ENCODE measurements at places on chromosomes 1 and 21.

GRCh38 chr1:213104604-213105003, 53.6 kb downstream of the RPS6KC1 start:
- no peak for DNase-seq

- DNase-seq, result no peak
Observed at GRCh38 chr1:49102752-49103151, 326.1 kb upstream of the BEND5 start.

DNA sequence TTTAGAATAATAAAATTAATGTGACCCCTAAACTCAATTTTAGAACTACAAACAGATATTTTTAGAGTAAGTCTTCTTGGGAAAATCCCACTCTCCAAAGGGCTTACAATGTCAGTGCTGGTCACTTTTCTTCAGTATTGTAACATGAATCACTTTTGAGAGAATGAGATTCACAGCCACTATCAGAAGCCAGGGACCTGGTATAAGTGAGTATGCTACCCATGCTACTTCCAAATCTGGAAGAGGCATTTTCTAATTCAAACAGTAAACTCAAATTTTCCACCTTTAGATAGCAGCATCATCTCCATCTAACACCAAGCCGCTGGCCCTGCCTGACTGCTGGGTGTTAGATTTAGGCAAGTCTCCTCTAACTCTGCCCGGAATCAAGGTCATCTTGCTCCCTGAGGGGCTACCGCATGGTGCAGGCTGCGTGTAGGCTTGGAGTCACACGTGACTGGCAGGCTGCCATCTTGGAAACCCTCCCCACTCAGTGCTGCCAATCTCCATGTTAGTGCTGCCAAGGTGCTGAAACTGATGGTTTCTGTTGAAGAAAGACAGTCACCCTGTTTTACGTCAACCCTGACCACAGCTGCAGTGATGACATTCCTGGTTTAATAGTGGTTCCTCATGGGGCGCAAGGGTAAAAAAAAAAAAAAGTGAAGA, 882.9 kb upstream of the B3GALT2 start:
- DNase-seq, result no peak

DNA sequence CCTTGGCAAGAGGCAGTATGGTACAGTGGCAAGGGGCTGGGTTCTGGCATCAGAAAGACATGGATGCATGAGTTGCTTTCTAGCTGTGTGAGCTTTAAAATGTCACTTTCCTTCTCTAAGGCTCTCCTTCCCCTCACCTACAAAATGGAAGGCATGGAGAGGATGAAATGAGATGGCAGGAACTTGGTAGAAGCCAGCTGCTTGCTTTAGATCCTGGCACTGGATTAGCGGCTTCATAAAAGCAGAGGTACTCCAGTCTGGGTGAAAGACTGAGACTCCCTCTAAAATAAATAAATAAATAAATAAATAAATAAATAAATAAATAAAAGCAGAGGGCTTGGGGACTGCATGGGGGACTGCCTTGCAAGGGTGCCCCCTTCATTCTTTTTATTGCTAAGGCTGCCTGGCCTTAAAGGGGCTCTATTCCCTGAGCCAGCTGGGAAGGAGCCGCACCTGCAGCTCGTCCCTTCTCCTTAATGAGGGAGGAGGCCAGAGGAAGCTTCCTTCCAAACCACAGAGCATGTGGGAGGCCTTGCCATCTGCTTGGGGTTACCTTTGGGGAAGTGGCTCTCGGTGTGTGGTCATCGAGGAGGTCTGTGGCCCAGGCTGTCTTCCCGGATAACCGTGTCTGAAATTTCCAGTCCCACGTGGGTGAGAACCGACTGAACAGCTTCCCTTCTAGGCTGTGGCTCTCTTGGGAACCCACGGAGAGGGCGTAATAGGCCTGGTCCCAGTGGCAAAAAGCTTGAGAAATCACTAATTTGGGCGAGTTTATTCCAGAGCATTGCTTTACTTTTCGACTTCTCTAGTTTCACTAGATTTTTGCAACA, 2.0 kb upstream of the ATP13A2 start:
- no peak for DNase-seq

DNA sequence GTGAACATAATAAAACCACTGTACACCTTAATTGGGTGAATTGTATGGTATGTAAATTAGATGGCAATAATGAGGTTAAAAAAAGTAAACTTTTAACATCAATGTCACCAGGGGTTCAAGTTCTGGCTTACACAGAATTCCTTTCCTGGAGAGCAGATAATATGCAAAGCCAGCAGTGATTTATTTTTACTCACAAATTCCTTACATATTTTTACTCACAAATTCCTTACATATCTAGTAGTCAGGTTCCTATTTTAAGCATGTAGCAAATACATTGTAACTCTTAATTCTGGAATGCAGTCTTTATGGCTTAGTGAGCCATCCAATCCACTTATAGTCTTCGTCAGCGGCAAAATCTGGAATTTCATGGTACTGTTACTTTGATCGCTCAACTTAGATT, 1.3 kb upstream of the UBE4B start:
- DNase-seq, result no peak

- DNase-seq, result no peak
Observed at GRCh38 chr1:245317217-245317616, 162.4 kb downstream of the KIF26B start.

GRCh38 chr21:33212159-33212851, 17.4 kb upstream of the IFNAR2 start:
- DNase-seq, result no peak

DNA sequence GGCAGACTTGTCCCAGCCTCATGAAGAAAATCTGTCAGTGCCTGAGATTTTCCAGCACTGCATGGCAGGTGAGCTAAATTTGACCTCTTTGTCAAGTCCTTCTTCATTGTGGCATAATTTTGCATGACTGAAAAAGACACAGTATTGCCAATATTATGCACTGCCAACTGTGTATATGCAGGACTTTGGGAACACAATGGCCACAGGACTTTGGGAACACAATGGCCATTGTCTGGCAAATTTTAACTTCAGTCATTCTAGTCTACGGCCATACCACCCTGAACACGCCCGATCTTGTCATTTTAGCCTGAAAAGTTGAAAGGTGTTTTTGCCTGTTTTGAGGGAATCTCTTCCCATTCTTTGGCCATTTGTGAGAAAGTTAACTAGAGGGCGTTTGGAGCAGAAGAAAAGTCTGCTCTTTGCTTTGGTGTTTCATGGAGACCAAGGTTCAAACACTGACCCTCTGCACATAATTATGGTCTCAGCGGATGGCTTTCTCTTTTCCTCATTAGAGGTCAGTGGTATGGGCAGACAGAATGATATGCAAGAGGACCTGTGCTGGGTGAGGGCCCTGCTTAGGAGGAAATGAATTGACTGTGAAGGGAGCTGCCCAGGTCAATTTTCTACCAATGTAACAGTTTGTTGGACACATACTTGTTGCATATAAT, 72.4 kb upstream of the NEK7 start:
- DNase-seq, result no peak

GRCh38 chr1:246294263-246294662, 212.8 kb downstream of the SMYD3 start:
- DNase-seq, result no peak

DNA sequence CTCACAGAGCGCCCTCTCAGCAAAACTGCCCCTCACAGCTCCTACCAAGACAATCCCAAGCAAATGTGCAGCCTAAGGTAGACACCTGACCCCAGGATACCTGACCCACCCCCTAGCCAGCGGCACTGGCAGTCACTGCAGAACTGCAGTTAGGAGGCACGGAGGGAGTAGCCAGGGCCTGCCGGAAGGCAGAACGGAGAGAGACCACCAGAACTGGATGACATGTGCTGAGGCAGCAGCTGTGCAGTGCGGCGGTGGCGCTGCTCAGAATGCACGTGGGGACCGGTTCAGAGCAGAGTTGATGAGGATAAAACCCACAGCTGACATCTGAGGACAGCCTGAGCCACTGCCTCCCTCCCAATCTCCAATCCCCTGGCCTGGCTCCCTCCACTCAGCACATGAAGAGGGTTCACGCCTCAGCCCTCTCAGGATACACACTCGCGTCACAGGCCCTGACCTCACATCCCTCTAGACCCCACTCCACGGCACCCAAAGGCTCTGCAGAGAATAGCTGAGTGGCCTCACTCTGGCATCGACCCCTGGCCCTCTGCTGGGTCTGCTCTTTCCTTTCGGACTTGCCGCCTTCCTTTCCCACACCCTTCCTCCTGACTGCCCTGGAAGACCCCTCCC, 29.6 kb downstream of the UBE2G2 start:
- DNase-seq, result no peak

DNA sequence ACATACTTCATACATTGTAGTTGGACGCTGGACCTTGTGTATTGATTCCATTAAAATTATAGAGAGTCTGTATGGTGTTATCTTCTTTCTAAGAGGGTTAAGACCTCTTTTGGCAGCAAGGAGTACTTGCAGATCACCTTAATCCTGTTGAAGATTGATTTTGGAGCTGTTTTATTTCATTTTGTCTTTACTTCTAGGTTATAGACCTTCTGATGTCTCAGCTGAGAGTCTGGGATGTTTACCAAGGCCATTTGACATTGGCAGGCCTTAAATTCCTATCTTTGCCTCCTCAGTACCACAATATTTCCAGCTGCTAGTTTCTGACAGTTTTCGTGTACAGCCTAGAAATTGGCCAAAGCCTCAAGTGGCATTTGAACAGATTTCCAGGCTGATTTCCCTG, 338.0 kb downstream of the LMO4 start:
- no peak for DNase-seq

DNA sequence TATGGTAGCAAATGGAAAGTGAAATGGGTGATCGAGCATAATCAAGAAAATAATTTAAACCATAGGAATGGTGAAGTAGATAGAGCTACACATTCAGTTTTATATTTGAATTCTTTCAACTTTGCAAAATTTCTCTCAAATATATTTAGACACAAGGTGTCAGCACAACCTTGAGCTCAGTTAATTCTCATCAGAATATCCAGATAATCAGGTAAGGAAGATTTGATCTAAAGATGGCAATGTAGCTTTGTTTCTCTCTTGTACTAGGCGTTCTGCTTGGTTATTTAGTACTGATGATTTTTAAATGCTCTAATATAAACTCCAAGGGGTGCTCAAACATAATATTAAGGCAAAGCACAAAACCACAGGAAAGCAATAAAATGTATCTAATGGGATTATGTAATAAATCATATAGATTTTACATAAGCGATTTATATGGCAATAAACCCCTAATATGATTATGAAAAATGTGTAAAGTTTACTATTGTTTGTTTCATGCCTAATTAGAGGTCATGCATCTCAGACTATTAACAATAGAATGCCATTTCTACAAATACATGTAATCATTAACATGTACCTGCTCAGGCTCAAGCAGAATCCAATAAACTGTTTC, 32.4 kb upstream of the SERTAD4 start:
- no peak for DNase-seq

DNA sequence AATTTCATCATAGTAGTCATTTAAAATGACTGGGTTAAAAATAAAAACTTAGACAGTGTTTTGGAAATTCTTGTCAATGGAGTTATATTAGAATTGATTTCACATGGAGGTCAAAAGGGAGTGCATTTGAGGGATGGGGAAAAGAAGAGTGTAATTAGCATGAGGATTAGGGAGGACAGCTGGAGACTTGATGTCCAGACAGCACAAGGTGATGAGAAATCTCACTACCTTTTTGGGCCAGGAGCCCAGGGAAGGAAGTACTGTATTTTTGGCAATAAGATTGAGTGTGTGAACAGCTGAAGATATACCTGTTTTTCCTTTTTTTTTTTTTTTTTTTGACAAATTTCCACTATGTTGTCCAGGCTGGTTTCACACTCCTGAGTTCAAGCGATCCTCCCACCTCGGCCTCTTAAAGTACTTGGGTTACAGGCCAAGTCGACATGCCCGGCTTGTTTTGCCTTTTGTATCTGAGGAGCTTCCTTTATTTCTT, 163.6 kb downstream of the PAPPA2 start:
- no peak for DNase-seq

DNA sequence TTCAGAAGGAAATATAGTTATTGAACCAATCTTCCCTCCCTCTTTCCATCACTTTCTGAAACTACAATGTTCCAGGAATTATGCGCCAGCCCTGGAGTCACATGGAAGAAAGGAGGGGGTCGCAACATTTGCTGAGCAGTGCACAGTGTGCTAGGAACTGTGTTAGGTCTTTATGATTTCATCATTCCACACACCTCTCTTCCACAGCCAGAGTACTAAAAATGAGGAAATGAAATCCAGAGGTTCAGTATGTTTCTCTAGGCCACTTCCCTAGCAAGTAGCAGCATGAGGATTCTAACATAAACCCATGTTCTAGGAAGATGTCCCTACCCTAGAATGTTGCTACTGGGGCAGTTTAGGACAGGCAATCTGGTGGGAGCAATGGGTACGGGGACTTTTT, 158.1 kb downstream of the SLC45A1 start:
- DNase-seq, result no peak

- DNase-seq, result no peak
Observed at GRCh38 chr1:184635347-184635979, 119.2 kb downstream of the EDEM3 start.

DNA sequence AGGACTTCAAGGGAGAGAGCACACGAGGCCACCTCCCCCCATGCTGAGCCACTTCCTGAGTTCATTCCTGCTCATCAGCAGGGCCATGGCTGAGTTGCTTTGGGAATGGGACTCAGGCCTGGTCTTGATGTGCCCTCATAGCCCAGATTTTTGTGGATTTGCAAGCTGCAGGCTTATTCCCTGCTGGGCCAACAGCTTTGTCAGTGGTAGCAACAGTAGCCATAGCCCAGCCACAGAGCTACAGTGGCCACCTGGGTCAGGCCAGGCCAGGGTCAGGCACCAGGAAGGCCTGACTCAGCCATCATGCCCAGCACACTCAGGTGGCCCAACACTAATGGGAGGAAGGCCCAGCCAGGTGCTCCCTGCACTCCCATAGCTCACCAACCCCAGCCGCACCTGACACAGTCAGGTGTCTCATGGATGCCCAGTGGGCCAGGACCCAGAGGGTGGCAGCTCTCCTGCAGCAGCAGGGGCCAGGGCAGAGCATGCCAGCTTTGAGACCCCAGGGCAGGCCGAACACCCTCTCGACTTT, 33.5 kb downstream of the EPHA2 start:
- DNase-seq, result no peak

- no peak for DNase-seq
Observed at GRCh38 chr1:235735621-235736020, 86.0 kb upstream of the GNG4 start.

GRCh38 chr1:41735631-41736260, 183.0 kb downstream of the HIVEP3 start:
- DNase-seq, result no peak

DNA sequence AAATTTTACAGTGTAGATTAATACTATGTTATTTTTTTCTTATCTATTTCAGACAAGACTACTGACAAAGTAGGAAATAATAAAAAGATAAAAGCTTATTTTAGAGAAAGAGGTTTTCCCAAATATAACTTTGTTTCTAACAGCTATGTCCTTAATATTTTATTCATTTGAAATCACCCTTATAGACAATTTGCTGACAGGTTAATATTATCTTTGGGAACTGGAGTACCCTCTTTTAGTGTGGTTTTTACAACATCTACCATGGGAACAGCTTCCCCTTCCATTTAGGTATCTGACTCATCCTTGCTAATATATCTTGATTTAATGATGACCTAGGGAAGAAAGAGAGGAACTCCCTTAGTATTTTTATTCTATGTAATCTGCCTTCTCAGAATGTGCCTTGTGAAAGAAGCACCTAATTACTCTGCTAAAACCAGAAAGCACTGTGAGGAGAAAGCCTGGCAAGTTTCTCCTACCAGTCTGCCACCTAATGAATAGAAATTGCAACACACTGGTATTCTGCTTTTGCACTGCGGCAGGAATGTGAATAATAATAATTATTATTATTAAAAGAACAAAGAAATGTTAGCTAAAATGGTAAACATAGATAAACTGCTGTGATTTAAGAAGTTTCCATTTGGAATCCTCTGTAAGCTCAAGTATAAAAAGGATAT, 192.8 kb downstream of the PDE4B start:
- no peak for DNase-seq
